Calu3 (cell line): ENCODE measurements at places on chromosomes 6 and 20. TPM values are rescaled to one million over a fixed set of nuclear protein-coding genes. Genes with fewer than 3 reads are reported as not detected.

- DNase-seq, result no peak
Measured at GRCh38 chr6:42959917-42960242, 674 bp upstream of the GNMT start.

DNA sequence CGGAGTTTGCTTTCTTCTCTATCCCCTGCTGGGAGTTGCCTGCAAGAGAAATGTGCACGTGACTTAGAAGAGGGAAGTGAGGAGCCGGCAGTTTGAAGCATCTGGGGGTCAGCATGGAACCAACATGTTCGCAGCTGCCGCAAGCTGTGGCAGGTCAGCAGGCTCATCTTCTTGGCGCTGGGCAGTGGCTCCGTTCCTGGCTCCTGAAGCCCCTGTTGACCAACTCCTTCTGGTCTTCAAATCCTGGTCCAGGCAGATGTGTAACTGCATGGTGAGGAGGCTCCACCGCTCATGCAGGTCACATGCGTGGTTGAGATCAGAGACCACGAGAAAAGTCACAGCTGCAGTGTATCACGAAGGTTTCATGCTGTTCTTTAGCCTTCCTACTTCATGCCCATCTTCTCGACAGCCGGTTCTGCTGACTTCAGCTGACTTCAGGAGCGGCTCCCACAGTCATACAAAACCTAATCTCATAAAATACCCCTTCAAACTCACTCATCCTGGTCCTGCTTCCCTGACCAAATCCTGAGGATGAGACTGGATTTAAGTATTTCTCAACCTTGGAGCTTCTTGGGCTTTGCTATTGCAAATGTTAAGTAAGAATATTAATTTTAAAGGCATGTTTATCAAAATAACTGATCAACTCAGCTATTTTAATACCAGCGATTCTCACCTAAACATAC is 44.9 kb upstream of the BCAS1 start:
- no peak for DNase-seq

- no peak for DNase-seq
Measured at GRCh38 chr20:13344671-13345070, 123.6 kb downstream of the ISM1 start.

DNA sequence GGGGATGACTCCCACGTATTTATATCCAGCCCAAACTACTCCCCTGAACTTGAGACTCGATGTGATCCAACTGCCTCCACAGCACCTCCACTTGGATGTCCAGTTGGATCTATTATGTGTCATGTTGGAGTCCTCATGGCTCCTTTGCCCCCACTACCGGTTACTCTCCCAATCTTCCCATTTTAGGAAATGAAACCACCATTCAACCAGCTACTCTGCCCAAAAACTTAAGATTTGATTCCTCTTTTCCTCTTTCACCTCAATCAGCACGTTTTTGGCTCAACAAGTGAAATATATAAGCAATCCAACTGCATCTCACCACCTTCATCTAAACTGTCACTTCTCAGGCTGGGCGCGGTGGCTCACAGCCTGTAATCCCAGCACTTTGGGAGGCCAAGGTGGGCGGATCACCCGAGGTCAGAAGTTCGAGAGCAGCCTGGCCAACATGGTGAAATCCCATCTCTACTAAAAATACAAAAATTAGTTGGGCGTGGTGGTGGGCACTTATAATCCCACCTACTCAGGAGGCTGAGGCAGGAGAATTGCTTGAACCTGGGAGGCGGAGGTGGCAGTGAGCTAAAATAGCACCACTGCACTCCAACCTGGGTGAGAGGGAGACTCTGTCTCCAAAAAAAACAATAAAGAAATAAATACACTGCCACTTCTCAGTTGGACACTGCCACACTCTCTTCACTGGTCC is 3.4 kb downstream of the AHCY start:
- DNase-seq, result no peak

DNA sequence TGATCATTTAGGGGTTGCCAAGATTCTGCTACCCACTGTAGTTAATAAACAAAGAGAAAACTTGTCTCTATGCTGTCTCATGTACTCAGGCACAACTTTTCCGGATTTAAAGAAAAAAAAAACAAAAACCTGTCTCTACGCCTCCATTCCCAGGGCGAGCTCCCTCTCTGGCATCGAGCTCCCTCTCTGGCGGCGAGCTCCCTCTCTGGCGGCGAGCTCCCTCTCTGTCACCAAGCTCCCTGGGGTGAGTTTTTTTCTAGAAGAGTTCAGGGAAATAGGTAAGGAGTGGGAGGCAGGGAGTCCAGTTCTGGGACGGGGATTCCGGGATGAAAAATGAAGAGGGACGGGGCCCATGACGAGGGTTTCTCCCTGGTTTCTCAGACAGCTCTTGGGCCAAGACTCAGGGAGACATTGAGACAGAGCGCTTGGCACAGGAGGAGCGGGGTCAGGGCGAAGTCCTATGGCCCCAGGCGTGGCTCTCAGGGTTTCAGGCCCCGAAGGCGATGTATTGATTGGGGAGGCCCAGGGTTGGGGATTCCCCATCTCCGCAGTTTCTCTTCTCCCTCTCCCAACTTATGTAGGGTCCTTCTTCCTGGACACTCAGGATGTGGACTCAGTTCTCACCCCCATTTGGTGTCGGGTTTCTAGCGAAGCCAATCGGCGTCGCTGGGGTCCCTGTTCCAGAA is 16.5 kb upstream of the HLA-A start:
- peak; percentile 41 for DNase-seq

DNA sequence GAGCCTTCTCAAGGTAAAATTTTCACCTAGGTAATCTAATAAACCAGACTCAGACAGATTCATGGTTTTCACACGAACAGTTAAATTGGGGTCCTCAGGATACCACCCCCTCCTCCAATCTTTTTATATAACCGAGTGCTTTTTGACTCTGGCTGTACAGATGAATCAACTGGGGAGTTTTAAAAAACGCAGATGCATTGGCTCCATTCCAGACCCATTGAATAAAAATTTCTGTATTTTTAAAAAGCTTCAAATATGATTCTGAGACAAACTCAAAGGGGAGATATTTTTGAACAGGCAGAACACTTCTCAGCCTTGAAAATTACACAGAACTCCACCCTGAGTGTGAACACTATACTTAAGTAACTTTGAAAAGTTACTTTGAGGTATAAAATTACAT is 7.2 kb downstream of the UTRN start:
- no peak for DNase-seq

GRCh38 chr6:136600818-136601217 is 50.6 kb upstream of the MAP7 start:
- DNase-seq, result no peak

GRCh38 chr6:73722318-73723060 is 26.5 kb downstream of the CD109 start:
- no peak for DNase-seq

- DNase-seq, result no peak
Measured at GRCh38 chr6:75657327-75657726, 55.6 kb downstream of the SENP6 start.

DNA sequence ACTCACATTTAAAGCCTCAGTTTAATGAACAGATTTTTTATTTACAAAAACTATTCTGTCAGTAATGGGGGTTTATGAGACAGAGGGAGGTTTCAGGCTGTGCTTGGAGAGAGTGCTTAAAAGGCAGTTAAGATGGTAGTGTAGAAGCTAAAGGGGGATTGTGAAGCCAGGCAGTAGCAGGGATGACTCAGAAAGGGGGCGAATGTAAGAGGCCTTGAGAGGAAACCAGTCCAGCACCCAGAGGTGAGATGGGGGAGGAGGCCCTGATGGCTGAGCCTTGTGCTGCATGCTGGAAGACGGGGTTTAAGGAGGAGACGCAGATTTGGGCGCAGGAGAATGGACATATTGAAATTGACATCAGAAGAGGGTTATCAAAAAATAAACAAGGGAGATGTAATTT is 6.6 kb upstream of the SERPINB9 start:
- DNase-seq, result no peak

DNA sequence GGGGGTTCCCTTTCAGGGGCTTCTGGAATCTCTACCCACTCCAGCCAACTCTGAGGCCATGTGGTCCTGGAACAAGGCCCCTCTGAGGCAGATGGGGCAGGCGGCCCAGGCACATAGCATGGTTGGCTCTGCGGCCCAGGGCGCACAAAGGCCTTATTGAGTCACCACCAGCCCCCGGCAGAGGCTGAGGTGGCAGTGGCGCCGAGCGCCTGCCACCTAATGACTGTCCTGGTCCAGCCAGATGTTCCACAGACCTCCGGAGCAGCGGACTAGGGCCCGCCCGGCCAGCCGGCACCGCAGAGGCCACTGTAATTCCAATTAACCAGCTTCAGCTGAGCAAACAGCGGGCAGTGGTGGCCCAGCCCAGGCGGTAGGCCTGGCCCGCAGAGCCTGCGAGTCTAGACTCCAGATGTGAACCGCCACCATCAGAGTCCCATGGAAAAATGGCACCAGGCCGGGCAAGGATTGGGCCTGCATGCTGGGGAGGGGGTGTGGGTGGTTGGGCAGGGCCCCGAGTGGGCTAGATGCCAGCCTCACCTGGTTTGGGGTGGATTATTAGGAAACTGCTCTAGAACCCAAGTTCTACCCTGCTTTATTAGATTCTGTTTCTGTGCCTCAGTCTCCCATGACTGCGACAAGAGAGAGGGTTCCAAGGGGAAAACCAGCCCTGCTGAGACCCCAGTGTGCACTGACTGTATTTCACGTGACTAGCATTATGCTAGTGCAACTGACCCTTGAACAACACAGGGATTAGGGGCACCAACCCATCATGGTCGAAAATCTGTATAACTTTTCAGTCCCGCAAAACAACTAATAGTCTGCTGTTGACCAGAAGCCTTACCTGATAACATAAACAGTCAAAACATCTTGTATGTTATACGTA is 34.1 kb upstream of the ID1 start:
- DNase-seq, result peak; percentile 37

DNA sequence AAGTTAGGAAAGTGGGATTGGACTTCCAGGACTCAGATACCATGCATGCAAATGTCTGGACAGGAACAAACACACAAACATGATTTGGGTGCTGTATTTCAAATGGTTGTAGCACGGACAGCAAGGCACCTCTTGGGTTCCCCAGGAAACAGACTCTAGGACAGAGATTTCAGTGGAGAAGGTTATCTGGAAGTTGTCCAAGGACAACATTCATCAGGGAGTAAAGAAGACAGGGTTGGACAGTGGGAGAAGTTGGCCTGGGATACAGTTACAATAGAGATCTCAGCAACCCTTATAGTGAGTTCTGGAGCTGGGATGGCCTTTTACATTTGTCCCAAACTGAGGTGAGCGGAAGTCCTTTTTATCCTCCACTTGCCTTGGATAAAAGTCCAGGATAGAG is 19.8 kb upstream of the TINAG start:
- DNase-seq, result no peak

- no peak for DNase-seq
Measured at GRCh38 chr6:18107061-18107460, 15.4 kb downstream of the NHLRC1 start.

DNA sequence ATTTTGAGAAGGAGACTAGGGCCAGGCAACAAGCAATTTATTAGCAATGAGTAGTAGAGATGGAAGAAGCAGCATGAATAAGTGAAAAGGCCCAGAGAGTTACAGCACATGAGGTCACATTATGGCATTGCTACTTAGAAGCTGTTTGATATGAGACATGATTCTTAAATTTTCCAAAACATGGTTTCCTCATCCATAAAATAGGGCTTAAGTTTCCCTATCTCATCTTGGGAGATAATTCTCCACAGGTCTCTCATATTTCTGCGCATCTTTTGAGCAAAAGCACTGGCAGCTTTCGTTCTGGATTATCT is 656.1 kb downstream of the EPHA7 start:
- DNase-seq, result no peak

DNA sequence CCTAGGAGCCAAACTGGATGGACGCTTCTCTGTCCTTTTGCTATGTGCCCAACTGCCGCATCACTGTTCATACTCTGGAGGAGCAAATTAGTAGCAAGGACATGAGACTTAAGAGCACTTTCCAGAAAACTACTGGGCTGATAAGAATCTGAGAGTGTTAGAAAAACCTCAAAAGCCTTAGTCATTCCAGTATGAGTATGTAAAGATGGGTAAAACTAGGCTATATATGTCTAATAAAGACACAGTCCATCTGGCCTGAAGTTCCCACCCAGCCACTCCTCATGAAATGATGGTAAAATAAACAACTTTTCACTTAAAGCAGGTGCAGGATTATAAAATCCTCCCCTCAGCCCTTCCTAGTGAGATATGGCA is 30.6 kb downstream of the SHLD1 start:
- DNase-seq, result no peak

DNA sequence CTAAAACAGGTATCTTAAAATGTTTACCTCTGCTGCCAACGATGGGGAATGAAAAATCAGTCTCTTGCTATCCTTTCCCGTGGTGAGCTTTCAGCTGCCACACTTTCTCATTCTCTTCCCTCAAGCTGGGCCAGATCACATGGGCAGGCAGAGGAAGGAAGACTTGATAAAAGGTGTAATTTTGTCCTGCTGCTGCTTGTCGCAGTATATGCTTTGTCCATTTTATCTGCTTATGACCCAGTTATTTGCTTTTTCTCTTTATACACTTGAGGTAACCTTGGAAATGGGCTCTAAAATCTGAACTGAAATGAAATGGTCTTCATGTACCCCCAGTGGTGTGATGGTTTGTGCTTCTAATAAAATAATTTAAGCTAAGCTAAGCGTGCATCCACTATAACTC is 695.9 kb upstream of the FLRT3 start:
- no peak for DNase-seq

GRCh38 chr6:160424256-160424655 is 76.1 kb downstream of the SLC22A3 start:
- no peak for DNase-seq

DNA sequence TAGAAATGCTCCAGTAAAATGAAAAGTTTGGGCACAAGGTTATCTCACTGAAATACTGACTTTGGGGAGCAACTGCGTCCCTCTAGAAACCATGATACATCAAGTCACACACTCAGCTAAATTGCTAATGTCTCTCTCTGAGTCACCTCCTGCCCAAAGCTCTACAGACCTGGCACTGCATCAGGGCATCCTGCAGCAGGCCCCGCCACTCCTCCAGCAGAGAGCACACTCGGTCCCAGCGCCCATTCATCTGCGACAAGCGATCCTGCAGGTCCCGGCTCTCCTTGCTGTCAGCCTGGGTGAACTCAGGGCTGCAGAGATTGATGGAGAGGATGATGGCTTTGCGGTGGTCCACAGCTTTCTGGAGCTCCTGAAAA is 329.0 kb downstream of the ESR1 start:
- no peak for DNase-seq

UNC93A gene
- total RNA-seq, result not detected in 2 replicates

WFDC5 gene
- not detected in 2 replicates for total RNA-seq

SLC16A10 gene
- 2.6 TPM in 2 replicates for total RNA-seq

SOX18 gene
- total RNA-seq, result not detected in 2 replicates

MEA1 gene
- 110 and 115 TPM in 2 replicates for total RNA-seq

DBNDD2 gene
- 105 and 113 TPM in 2 replicates for total RNA-seq

HTR1B gene
- 0.17 TPM in 1 of 2 replicates, not detected in the other for total RNA-seq

PM20D2 gene
- 26.6 and 33.2 TPM in 2 replicates for total RNA-seq

WRNIP1 gene
- total RNA-seq, result 36.9 and 41.4 TPM in 2 replicates

DEFB132 gene
- total RNA-seq, result not detected in 2 replicates

TMEM170B gene
- total RNA-seq, result 1.9 and 2.2 TPM in 2 replicates

SNAI1 gene
- 0.81 and 0.90 TPM in 2 replicates for total RNA-seq

FNDC11 gene
- 0.24 TPM in 1 of 2 replicates, not detected in the other for total RNA-seq

L3MBTL3 gene
- 9.6 and 13.4 TPM in 2 replicates for total RNA-seq

SLCO4A1 gene
- total RNA-seq, result 51.9 and 63.9 TPM in 2 replicates
